Stimulated activated CD4-positive, alpha-beta T cell treated with anti-CD3 and anti-CD28 coated beads, TNF-alpha, amount 100 ng/mL, for 24 hours (primary cell): ENCODE measurements at places on chromosomes 3 and 15.

- no peak for DNase-seq
Measured at GRCh38 chr3:183532620-183533411, 22.7 kb downstream of the KLHL6 start.

GRCh38 chr15:96893159-96893906 lies 562.8 kb downstream of the NR2F2 start:
- DNase-seq = no peak

DNA sequence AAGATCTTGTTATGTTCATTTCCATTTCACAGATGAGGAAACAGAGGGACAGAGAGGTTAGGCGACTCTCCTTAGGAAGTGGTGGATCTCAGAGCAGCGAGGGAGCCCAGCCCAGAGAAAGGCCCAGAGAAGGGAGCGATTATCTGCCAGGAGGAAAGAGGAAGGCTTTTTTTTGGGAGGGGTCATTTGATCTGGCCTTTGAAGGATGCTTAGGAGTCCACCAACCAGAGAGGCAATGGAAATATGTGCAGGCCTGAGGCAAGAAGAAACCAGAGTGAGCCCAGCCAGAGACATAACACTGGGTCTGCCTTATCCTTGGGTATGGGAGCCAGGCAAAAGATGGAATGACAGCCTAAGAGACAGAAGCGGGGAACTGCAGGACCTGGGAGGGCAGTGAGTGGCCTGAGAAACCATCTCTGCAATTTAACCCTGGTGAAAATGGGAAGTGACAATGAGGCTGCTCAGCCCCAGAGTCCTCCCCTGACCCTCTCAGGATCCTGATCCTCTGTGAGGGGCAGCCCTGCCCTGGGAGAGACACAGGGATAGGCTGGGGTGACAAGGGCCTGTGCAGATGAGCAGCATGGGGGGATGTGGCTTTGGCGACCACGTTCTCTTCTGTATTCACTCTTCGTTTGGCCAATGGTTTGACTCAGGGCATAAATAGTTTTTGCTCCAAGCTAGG lies 163.2 kb downstream of the WNT7A start:
- no peak for DNase-seq

GRCh38 chr3:178367817-178368617 lies 168.2 kb upstream of the KCNMB2 start:
- no peak for DNase-seq

DNA sequence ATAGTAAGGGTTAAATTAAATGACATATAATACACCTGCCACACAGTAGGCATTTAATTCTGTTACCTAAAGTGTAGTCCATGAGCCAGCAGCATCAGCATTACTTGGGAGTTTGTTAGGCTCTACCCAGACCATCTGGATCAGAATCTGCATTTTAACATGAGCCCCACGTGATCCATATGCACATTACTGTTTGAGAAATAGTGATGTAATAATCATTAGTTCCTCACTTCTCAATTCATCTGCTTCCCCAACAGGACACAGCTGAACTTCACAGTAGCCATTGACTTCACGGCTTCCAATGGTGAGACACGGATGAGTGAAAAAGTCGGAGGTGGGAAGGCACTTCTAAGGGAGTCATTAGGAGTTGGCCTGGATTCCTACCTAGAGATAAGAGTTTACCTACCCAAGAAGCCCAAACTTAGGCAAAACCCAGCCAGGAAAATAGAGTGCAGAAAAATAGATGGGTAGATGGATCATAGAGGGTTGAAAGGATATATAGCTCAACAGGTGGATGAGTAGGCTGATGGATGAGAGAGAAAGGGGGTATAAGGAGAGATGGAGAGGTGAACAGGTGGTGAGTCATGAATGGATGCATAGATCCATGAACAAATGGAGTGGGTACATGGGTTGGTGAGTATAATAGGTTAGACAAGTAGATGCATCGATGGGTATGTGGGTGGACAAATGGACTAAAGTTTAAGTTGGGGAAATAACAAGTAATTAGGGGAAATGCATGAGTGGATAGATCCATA lies 13.3 kb downstream of the CPNE9 start:
- DNase-seq = no peak

DNA sequence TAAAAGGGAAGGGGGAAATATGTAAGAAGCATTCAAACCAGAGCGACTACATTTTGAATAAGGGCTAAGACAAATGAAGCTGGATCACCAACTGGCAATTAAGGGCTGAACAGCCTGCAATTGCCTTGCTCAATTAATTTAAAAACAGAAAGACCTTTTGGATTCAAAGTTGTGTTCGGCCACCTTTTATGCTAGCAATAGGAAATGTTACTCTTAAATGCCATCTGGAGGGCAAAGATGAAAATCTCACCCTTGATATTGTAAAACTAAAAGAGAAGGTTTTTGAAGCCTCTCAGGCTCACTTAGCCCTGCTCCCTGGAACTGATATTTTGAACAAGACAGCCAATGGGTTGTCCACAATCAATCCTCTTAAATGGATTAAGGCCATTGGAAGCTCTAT lies 44.2 kb downstream of the ACAD9 start:
- no peak for DNase-seq

DNA sequence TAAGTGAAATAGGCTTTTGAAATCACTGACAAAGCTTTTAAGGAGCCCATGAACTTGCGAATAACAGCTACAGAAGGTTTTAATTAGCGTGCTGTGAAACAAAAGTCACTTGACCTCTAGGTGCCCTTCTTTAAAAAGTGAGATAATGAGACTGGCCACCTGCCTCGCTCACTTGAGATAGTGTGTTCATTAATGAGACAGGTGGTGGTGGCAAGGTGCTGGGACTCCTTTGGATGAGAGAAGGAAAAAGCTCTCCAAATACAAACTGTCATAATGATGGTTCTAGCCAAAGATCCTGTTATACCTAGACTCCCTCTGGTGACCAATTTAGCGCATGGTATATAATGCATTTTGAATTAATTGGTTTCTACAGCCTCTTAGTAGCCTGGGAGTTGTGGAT lies 22.7 kb upstream of the IREB2 start:
- DNase-seq = no peak

GRCh38 chr3:10928407-10928960 lies 64.1 kb upstream of the SLC6A1 start:
- no peak for DNase-seq

- DNase-seq = no peak
Measured at GRCh38 chr15:67548862-67549651, 6.6 kb downstream of the MAP2K5 start.

DNA sequence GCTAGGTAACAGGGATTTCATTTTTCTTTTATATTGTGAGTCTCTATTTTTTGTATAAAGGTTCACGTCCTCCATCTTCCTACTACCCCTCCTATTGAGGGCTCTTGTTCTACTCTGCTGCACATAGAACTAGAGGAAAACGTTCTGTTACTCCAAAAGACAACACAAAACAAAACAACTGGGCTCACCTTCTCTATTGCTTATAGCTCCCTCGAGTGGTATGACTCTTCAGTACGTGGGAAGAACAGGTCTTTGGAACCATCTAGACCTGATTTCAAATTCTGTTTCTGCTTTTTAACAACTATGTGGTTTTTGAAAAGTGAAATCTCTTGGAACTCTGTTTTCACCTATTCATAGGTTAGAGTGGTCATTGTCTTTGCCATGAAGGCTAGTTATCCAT lies 515.3 kb downstream of the SOX2 start:
- no peak for DNase-seq

GRCh38 chr3:181292984-181293383 lies 303.4 kb upstream of the DNAJC19 start:
- no peak for DNase-seq

- DNase-seq = no peak
Measured at GRCh38 chr15:80547264-80547663, 143.1 kb downstream of the ARNT2 start.

- no peak for DNase-seq
Measured at GRCh38 chr15:50854601-50855490, 53.6 kb upstream of the AP4E1 start.

- no peak for DNase-seq
Measured at GRCh38 chr3:146559388-146559787, 15.0 kb upstream of the PLSCR1 start.

DNA sequence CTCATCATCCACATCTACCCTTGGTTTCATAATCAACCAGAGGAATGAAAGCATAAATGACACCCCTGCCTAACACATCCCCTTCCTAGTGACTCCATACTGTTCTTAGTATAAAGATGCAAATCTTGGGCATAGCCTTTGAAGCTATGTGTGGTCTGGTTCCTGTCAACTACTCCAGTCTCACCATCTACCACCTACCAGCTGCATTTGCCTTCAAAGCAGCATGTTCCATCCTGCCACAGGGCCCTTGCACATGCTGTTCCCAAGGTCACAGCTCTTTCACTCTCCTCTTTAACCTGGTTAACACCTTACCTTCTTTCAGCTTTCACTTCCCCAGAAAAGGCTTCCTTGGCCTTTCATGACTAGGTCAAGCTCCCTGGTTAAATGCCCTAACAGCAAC lies 62.3 kb upstream of the ARHGEF3 start:
- DNase-seq = no peak

DNA sequence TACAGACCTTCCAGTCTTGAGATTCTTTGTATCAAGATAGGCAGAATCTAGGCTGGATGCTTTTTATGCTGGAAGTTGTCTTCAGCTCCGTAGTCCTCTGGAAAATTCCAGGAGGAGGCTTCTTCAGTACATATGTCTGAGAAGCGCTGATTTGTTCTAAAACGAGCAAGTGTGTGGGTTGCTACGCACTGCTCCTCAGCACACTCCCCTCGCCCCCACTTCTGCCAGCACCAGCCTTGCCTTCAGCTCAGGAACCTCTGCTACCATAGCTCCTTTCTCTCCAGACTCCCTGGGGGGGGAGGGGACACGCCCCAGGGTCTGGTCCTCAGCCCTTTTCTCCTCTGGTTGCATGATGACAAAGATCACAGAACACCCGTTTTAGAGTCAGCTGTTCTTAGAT lies 75.5 kb upstream of the TRA2B start:
- no peak for DNase-seq

DNA sequence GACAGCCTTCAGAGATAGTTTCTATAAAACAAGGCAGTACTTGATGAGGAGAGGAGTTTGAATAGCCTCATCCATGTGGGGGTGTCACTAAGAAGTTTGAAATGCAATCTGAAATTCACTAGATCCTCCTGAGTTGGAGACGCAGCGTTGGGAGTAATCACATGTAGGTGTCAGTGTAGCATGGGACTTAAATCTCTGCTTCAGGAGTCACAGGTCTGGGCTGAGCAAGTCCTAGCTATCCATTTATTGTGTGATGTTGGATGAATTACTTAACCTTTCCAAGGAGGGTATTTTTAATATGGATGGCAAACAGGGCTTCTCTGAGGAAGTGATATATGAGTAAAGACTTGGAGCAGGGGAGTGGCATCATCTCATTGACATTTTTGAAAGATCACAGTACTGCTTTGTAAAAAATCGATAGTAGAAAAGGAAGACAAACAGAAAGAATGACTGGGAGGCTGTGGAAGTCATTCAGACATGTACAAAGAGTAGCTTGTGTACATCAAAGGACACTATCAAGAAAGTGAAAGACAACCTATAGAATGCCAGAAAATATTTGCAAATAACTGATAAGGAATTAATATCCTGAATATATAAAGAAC lies 17.1 kb downstream of the CP start:
- no peak for DNase-seq

- no peak for DNase-seq
Measured at GRCh38 chr15:56086566-56086965, 93.2 kb upstream of the NEDD4 start.

- no peak for DNase-seq
Measured at GRCh38 chr15:36841193-36841592, 259.2 kb downstream of the MEIS2 start.

DNA sequence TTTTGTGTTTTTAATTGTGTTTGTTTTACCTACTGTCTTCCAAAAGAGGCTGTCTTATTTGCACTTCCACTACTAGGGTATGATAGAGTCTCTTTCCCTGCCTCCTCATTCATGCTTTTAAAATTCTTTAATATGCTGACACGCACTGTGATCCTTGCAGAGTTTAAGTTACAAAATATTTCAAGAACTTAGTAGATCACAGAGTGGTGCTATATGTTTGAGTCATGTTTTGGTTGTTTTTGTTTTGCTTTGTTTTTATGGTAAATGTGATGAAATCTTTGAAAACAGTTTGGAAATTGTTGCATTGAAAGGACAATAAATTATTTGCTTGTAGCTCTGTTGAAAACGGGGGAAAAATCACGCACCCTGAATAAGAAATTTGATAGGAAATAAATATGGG lies 5.9 kb upstream of the ABHD10 start:
- no peak for DNase-seq

DNA sequence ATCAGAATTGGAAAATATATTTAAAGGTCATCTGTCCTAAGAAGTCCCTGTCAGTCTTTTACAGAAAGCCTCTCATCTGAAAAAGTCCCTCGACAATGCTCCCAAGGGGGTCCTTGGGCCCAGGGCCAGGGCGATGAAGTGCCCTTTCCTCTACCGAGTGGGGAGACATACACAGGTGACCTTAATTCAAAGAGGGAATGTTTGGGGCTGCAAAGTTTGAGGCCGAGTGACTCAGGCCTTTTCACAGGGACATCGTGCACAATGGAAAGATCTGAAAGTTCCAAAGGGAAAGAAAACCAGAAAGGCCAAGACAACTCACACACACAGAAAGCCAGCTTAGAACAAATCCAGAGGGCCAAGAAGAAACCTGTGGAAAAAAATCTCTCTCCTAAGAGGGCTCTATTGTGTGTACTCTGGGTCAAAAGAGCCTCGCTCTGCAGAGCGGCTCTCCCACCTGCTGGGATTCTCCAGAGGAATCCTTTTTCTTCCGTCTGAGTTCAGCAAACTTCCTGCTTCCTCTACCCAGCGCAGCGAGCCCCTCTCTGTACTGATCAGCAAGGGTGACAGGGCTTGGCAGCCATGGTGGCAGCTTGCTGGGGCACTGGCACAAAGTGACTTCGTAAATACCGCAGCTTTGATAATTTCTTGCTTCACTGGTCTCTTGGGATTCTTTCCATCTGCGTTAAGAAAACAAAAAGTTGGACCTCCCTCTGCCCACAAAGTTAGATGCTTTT lies 259.1 kb downstream of the OPA1 start:
- no peak for DNase-seq

DNA sequence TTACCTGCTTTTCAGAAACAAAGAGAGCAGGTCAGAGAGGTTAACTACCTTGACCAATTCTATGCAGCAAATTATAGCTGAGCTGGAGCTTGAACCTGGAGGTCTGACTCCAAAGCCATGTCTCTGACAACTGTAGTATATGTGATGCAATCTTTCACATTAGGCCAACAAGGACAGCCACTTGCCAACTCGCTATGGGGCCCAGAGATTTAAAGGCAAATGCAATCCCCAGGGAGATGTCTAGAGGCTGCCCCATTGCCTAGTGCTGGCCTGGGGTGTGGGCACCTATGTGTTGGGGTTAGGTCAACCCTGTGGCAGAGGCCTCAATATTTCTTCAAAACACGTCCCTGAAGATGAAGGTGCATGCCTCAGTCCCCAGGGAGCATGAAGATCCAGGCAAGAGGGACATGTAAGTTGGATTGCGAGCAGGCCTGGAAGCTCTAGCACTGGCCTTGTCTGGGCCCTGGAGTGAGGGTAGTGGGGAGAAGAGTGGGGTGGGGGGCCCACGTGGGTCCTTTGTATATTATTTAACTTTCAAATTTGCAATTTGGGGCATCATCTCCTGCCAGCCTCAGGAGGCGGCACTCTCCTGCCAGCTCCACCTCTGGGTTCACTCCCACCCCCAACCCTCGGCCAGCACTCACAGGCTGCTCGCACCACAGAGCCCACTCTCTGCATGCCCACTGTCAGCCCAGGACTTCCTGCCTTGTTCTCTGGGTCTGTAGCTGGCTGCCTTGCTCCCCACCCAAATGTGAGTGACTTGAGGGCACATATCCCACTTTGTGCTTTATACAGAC lies 64.3 kb downstream of the SLC12A8 start:
- no peak for DNase-seq

GRCh38 chr3:121957674-121958415 lies 63.6 kb downstream of the SLC15A2 start:
- DNase-seq = no peak
